ENCODE measurements at places on chromosomes 2 and 18.

GRCh38 chr2:24850944-24851343, 57.7 kb downstream of the CENPO start:
- no peak for DNase-seq

- DNase-seq = no peak
Observed at GRCh38 chr2:133541376-133541775, 26.9 kb downstream of the NCKAP5 start.

DNA sequence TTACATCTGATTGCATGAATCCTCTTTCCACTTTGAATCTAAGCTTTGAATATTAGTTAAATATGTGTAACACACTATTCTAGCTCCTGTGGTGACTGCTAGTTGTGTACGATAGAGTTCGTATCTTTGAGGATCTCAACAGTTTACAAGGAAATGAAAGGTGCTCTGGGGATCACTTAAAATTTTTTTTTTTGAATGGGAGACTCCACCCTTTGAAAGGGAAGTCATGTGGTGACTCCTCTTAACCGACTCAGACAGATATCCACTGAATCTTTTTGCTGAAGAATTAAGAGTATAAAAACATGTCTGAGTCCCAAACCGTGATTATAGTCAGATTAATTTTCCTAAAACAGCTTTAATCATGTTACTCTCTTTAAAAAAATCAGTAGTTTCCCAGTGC, 4.0 kb downstream of the CLIP4 start:
- DNase-seq = no peak

DNA sequence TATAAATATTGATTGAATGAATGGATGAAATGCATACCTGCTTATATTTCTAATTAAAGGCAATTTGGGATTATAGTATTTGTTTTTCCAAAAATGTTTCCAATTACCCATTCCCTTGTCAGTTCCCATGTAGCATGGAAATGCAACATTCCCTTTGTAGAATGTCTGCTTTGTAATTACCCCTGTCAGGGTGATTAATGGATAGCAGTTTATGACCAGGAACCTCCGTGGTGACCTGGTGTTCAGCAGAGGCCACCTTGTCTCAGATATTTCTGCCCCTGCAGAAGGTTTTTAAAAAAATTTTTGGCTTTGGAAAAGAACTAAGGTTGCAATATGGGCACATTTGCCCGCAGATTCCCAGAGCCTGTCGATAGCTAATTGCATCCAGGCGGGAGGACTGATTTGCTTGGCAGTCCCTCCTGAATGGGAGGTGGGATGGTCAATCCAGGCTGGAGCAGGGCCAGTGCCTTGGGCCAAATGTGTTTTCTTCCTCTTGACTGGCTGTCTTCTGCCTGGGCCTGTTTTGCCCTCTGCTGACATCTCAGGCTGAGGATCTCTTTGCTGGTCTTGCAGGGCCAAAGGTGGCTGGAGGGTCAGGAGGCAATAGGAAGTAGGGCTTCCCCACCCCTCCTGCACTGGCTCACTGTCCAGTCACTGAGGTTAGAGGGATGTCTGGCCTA, 82.1 kb downstream of the TMEM182 start:
- DNase-seq = no peak

- peak; percentile 46 for DNase-seq
Observed at GRCh38 chr2:233469261-233470010, 97.1 kb downstream of the USP40 start.

Measured in activated CD8-positive, alpha-beta memory T cell treated with anti-CD3 and anti-CD28 coated beads, Interleukin-2, amount 50 U/mL, for 48 hours (primary cell).